AG08396 (cell line): ENCODE measurements at places on chromosomes 6 and 20.

GRCh38 chr20:29410806-29411457, 1846.5 kb upstream of the DEFB115 start:
- DNase-seq = no peak

DNA sequence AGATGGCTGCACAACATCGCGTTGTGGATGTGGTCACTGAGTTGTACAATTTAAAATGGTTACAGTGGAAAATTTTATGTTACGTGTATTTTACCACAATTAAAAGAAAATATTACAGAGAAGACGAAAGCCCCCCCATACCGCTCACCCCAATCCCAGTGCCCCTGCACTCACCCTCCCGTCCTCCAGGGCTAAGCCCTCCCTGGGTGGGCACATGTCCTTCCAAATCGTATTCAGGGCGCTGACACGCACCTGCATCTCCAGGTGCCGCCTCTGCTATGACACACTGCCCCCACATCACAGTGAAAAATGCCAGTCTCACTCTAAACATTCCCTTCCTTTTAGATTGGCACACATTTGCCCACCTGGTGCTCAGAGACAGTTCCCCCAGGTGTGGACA, 49.4 kb downstream of the PSMG4 start:
- DNase-seq = no peak

DNA sequence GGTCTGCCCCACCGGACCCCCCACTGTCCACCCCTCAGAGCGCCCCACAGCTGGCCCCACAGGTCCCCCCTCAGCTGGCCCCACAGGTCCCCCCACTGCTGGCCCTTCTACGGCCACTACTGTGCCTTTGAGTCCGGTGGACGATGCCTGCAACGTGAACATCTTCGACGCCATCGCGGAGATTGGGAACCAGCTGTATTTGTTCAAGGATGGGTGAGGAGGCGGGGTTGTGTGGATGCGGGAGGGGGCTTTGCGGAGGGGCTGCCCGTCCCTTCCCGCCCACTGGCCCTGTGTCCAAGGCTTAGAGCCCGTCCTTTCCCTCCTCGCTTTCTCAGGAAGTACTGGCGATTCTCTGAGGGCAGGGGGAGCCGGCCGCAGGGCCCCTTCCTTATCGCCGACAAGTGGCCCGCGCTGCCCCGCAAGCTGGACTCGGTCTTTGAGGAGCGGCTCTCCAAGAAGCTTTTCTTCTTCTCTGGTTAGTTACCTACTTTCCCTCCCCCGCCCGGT, 4.7 kb downstream of the MMP9 start:
- DNase-seq = no peak

GRCh38 chr20:5448449-5449118, 131.8 kb upstream of the PROKR2 start:
- peak; percentile 71 for DNase-seq

DNA sequence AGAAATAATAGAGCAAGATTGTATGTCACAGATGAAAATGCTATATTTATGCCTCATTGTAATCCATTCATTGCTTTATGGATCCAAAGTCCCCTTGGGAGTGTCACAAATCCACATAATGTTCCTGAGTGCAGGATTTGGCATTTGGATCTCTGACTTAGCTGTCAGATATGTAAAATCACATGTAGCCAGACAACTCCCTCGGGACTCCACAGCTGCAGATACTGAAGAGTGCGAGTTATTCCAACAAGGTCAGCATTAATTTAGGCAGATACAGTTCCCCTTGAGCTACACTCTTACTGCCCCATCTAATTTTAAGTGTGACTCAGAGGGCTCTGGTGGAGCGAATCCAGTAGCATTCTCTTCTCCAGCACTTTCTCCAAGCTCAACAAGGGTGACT, 433.2 kb downstream of the CD83 start:
- no peak for DNase-seq

- no peak for DNase-seq
Observed at GRCh38 chr6:31152781-31153180, 4.8 kb downstream of the CCHCR1 start.

DNA sequence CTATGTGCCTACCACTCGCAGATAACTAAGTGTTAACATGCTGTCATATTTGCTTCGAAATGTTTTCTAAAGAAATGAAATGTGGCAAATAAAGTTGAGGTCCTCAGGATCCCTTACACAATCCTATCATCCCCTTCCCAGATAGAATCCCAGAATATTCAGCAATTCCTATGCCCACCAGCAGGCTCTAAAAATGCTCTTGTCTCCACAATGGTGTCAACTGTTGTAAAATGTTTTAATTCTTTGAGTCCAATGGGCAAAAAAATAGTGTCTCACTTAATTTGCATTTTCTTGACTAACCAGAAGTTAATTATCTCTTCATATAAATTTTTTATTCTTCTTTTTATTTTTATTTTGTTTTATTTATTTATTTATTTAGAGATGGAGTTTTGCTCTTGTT, 103.9 kb upstream of the MAP7 start:
- no peak for DNase-seq

GRCh38 chr6:12119085-12119588, 107.0 kb downstream of the HIVEP1 start:
- DNase-seq = no peak

- no peak for DNase-seq
Observed at GRCh38 chr6:128204616-128205015, 303.8 kb upstream of the THEMIS start.

GRCh38 chr20:15076785-15077184, 739.4 kb upstream of the FLRT3 start:
- DNase-seq = no peak

DNA sequence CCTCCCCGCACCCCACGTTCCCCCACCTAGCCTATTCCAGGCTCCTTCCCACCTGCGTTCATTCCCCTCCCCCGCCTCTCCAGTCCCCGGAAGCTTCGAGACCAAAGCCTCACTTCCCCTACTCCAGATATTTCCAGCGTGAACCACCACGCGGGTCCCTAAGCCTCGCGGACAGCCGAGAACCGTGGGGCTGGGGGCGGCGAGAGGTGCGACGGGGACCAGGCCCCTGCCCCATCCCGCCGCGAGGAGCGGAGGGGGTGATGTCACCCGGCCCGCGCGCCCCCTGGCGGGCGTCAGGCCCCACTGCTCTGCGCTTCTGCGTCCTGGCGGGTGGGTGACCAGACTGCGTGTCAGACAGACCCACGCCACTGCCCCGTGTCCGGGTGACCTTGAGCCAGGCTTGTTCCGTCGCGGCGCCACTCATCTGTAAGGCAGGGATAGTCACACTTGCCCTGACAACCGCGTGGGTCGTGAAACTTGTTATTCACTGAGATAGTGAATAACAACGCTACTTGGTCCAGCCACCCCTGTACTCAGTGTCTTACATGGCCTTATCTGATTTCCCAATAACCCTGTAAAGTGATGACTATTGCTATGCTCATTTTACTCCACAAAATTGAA, 9.0 kb upstream of the HSP90AB1 start:
- peak; percentile 88 for DNase-seq

- DNase-seq = no peak
Observed at GRCh38 chr6:137552146-137552545, 58.0 kb upstream of the OLIG3 start.

- DNase-seq = no peak
Observed at GRCh38 chr20:55581519-55581918, 423.8 kb downstream of the CBLN4 start.

- no peak for DNase-seq
Observed at GRCh38 chr6:20370393-20370792, 31.3 kb upstream of the E2F3 start.

- no peak for DNase-seq
Observed at GRCh38 chr6:29907637-29908340, 34.5 kb upstream of the HLA-A start.

- DNase-seq = no peak
Observed at GRCh38 chr20:36478137-36478905, 63.0 kb upstream of the MYL9 start.

DNA sequence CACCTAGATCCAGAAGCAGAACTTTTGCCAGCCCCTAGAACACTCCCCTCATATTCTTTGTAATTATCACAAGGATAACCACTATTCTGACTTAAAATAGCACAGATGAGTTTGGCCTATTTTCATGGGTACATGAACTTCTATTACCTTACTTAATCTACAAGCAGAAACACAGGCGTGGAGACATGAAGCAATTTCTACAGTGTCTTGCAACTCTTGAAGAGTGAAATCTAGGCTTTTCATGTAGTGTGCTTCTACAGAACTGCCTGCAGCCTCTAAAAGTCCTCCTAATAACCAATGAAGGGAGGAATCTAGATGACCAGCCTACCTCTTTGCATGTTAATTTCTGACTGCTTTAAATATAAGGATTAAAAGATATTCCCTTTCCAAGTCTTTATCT, 82.7 kb downstream of the EPM2A start:
- no peak for DNase-seq

GRCh38 chr6:12137480-12137879, 125.4 kb downstream of the HIVEP1 start:
- DNase-seq = peak; percentile 42

- DNase-seq = no peak
Observed at GRCh38 chr6:149500096-149500495, 15.3 kb upstream of the ZC3H12D start.

DNA sequence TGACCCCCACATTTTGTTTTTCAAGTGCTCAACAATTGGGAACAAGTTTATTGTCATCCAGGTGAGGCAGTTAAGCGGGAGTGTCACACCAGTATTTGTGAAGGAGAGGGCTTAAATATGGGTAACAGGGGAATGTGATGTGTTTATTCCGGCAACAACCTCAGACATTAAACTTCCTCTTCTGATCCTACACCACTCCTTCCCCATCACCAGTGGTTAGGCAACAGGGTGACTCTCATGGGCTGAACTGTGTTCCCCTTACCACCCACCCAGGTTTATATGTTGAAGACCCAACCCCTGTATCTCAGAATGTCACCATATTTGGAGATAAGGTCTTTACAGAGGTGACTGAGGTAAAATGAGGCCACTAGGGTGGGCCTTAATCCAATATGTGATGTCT, 52.1 kb upstream of the RNF182 start:
- DNase-seq = no peak
